ENCODE measurements at places on chromosomes 2 and 18. TPM values are rescaled to one million over a fixed set of nuclear protein-coding genes. Genes with fewer than 3 reads are reported as not detected.

Gene DNAH6
- 0.22 TPM for polyA plus RNA-seq

DNA sequence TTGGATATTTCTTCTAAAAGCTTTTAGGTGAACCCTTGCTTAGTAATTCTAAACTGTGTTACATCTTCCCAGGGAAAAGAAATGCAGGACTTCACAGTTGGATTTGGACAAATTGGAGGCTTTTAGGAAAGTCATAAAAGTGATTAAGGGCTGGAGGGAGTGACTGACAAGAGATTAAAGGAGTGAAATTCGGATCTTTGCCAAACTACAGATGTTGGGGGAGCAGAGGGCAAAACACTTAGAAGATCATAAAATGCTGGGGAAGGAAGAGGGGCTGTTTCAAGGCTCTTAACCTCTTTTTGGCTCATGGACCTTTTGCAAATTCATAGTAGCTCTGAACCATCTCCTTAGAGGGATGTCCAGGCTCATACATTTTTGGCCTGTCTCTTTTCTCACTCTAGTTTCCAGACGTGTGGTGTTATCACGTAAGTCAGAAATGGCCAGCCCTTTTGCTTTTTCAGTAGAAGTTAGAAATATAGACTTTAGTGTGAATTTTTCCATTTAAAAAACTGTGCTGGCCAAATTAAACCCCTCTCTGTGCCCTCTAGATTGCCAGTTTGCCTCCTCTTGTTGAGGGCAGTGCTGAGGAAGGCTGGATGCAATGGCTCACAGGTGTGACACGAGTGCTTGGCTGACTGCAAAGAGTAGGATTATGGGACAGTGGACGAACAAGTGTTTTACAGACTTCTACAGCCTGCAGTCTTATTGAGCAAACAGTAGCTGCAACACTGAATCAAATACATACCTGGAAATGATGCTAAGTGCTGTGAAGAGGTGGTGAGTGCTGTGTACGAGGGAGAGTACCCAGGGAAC lies 109.9 kb downstream of the LYPD6B start:
- no peak overlapping the region for H3K27ac ChIP-seq
- no peak overlapping the region for H3K4me3 ChIP-seq
- no peak for DNase-seq
- H3K4me1 ChIP-seq, result no peaks in the 10 kb centered on the region

DNA sequence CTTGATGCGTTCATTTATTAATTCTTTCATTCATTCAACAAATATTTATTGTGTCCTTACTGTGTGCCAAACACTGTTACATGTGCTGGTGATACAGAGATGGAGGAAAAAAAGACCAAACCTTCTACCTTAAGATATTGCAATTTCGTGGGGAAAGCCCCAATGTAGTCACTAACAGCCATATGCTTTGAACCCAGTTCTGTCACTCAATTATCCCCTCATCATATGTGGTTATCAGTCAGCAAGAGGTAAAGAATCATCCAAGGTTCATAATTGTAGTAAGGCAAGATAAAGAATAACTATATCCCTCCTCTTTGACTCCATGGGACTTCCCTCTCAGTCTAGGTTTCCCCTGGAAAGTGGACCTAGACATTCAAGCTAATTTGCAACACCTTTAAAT lies 1185.6 kb upstream of the CELF4 start:
- H3K27ac ChIP-seq, result no peak overlapping the region
- H3K4me3 ChIP-seq, result no peak overlapping the region
- H3K27me3 ChIP-seq, result no peaks in the 10 kb centered on the region
- no peaks in the 10 kb centered on the region for H3K36me3 ChIP-seq
- H3K4me1 ChIP-seq, result no peaks in the 10 kb centered on the region

DNA sequence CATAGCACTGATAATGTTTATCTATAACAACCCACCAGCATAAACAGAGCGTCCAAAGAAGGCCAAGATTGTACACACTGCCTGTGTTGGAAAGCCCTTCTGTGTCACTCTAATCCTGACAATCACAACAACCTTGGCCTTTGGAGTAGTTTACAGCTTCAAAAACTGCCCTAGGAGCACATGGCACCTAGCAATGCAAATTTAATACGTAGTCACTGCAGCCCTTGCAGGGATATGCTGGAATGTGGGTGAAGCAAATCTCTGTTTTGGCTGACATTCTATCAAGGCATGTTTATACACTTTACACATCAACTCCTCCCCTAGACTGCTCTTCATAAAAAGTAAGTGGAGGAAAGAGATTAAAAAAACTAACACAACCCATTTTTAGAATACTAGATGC lies 66.8 kb downstream of the GRB14 start:
- no peak for DNase-seq
- no peak overlapping the region for H3K4me3 ChIP-seq
- no peak overlapping the region for H3K27ac ChIP-seq
- H3K4me1 ChIP-seq, result no peaks in the 10 kb centered on the region
- H3K36me3 ChIP-seq, result no peaks in the 10 kb centered on the region
- H3K27me3 ChIP-seq, result no peaks in the 10 kb centered on the region

- H3K4me1 ChIP-seq, result no peaks in the 10 kb centered on the region
- no peaks in the 10 kb centered on the region for H3K27me3 ChIP-seq
- no peak overlapping the region for H3K4me3 ChIP-seq
- no peak overlapping the region for H3K27ac ChIP-seq
Observed at GRCh38 chr2:238945433-238946150, 97.7 kb downstream of the TWIST2 start.

DNA sequence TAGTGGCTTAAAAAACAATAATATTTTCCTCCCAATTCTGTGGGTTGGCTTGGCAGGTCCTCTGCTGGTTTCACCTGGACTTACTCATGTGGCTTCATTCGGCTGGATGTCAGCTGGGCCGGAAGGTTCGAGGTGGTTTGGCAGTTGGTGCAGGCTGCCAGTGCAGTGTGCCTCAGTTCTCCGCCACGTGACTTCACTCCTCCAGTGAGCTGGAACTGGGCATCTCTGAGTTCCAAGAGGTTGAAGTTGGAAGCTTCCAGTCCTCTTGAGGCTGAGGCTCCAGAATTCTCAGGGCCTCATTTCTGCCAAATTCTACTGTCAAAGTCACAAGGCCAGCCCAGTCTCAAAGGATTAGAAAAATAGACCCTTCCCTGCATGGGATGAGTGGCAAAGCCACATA lies 83.4 kb upstream of the B3GNT7 start:
- H3K4me3 ChIP-seq, result no peak overlapping the region
- H3K36me3 ChIP-seq, result peaks cover 6% of the 10 kb centered on the region
- DNase-seq, result no peak

DNA sequence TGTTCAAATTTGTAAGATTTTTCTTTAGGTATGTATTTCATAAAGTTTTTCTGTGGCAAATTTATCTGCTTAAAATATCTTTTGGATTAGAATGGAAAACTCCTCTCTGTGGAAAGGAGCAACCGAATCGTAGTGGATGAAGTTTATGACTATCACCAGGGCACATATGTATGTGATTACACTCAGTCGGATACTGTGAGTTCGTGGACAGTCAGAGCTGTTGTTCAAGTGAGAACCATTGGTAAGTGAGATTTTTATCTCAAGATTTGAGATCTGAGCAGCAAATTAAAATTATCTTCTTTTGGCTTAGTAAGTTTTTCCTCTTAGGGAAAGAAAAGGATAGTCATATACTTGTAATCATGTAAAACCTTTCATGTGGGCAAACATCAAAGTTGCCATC lies 14.2 kb downstream of the IL18RAP start:
- no peak overlapping the region for H3K4me3 ChIP-seq
- DNase-seq, result no peak
- H3K4me1 ChIP-seq, result peaks cover 3% of the 10 kb centered on the region
- H3K36me3 ChIP-seq, result no peaks in the 10 kb centered on the region

All from small intestine (tissue), 16 donors.